ENCODE measurements at places on chromosomes 2 and 18.

DNA sequence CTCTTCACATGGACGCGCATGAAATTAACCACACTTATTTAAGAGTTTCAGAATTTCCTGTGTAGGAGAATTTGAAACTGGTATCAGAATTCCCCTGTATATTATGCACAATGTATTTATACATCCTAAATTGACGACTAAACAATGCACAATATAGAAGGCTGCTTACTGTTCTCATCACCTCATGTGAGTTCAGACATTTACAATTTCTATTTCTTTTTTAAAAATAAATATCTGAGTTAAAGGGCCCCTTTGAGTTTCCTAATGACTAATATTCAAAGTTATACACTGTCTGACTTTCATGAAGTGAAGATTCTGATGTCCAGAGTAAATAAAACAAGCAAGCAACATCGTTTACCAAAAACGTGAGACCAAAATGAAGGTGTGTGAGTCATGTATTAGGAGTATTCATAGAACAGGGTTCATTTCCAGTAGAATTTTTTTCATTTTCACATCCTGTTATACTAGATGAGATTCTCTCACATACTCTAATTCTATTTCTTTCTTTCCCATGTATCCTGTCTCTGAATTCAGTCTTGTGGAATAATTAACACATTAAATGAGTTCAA, 406.2 kb downstream of the NUP35 start:
- H3K4me3 ChIP-seq = no peak overlapping the region
- no peaks in the 10 kb centered on the region for H3K36me3 ChIP-seq
- H3K27me3 ChIP-seq = no peaks in the 10 kb centered on the region
- no peak overlapping the region for H3K27ac ChIP-seq

DNA sequence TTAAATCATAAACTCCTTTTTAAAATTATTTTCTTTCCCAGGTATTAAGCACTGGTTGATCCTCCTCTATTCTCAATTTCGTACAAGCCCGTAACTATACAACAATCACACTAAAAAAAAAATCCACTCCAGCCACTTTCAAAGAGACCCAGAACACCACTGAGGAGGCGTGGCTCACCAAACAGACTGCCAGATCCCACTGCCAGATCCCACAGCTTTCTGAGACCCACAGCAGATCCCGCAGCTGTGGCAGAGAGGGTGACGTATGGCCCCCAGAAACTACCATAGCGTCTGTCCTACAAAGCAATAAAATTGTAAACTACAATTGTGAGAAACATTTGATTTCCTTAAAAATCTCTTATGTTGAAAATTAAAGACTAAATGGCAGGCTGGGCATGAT, 230.7 kb upstream of the PXDN start:
- no peaks in the 10 kb centered on the region for H3K27me3 ChIP-seq
- H3K36me3 ChIP-seq = no peaks in the 10 kb centered on the region
- H3K4me3 ChIP-seq = no peak overlapping the region

GRCh38 chr2:166180951-166181812, 53.4 kb upstream of the SCN1A start:
- no peaks in the 10 kb centered on the region for H3K27me3 ChIP-seq
- no peak for DNase-seq
- no peak overlapping the region for H3K27ac ChIP-seq

GRCh38 chr2:37387148-37387835, 42.9 kb downstream of the QPCT start:
- H3K4me1 ChIP-seq = no peaks in the 10 kb centered on the region
- no peak overlapping the region for H3K4me3 ChIP-seq
- DNase-seq = no peak
- H3K27me3 ChIP-seq = no peaks in the 10 kb centered on the region
- H3K27ac ChIP-seq = no peak overlapping the region

DNA sequence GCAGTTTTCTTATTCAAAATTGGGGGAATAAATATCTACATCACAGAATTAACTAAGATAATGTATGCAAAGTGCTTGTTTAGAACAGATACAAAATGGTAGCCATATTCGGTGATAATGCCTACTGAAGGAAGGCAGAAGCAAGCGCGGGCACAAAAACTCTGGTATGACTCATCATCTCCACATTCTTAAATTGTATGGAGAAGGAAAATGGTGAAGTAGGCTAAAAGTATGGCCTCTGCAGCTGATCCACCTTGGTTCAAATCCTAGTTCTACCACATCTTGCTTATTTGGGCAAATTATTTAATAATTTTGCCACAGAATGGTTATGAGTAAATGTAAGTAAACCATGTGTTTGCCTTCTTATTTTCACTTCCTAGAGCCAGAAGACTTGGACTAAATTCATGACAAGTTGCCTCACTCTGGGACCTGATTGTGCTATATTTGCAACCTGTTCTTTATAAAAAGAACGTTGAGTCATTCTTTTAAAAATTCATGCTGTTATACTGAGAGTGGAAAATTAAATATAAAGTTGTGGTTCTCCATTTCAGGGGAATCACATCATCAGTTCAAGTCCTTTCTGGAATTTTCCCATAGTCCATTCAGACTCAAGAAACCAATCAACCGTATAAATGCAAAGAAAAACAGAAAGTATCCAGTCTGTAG, 9.0 kb upstream of the CDK15 start:
- no peak for DNase-seq
- H3K27ac ChIP-seq = no peak overlapping the region
- no peak overlapping the region for H3K4me3 ChIP-seq
- H3K36me3 ChIP-seq = no peaks in the 10 kb centered on the region

DNA sequence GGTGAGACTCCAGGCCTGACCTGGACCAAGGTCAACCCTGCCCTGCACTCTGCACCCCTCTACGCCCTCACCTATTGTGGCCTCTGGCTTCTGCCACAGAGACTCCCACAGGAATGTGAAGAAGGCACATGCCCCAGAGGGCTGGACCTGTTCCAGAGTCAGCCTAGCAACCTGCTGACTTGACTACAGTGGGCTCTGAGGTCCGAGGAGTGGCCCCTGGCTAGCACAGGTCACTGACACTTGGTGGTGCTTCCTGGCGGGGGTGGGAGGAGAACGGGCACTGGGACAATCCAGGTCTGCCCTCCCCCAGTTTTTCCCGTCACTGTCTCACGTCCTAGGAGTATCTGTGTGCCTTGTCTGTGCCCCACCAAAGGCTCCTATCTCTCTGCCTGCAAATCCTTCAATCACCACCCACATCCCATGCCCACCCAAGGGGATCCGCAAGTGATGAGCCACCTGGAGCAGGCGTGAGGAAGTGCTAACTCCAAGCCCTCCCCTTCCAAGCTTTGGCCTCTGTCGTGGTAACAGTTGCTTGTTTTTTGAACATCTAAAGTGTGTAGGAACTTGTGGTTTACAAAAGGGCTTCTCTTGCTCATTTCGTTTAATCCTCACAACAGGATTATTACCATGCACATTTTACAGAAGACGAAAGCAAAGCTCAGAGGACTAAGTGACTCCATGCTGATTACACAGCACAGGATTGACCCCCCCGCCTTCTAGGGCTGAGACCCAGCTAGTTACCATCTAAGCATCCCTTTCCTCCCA, 86.2 kb downstream of the MCFD2 start:
- no peaks in the 10 kb centered on the region for H3K36me3 ChIP-seq
- H3K4me1 ChIP-seq = no peaks in the 10 kb centered on the region
- H3K4me3 ChIP-seq = no peak overlapping the region
- no peaks in the 10 kb centered on the region for H3K27me3 ChIP-seq

GRCh38 chr2:204069804-204070203, 133.2 kb downstream of the ICOS start:
- no peak overlapping the region for H3K27ac ChIP-seq
- H3K36me3 ChIP-seq = no peaks in the 10 kb centered on the region
- no peaks in the 10 kb centered on the region for H3K27me3 ChIP-seq
- no peaks in the 10 kb centered on the region for H3K4me1 ChIP-seq
- no peak for DNase-seq

GRCh38 chr2:109335631-109336176, 206.7 kb downstream of the SH3RF3 start:
- no peaks in the 10 kb centered on the region for H3K36me3 ChIP-seq
- H3K27ac ChIP-seq = no peak overlapping the region
- no peak overlapping the region for H3K4me3 ChIP-seq
- no peaks in the 10 kb centered on the region for H3K27me3 ChIP-seq
- H3K4me1 ChIP-seq = no peaks in the 10 kb centered on the region
- no peak for DNase-seq

GRCh38 chr2:227627769-227628168, 10.5 kb downstream of the SCYGR4 start:
- DNase-seq = no peak
- no peaks in the 10 kb centered on the region for H3K4me1 ChIP-seq
- H3K27me3 ChIP-seq = no peaks in the 10 kb centered on the region
- no peak overlapping the region for H3K27ac ChIP-seq

GRCh38 chr2:120802158-120802557, 66.5 kb downstream of the GLI2 start:
- no peak overlapping the region for H3K27ac ChIP-seq
- H3K27me3 ChIP-seq = no peaks in the 10 kb centered on the region
- H3K4me3 ChIP-seq = no peak overlapping the region
- no peak for DNase-seq
- H3K4me1 ChIP-seq = no peaks in the 10 kb centered on the region
- no peaks in the 10 kb centered on the region for H3K36me3 ChIP-seq

- no peak for DNase-seq
- H3K4me3 ChIP-seq = no peak overlapping the region
- H3K4me1 ChIP-seq = no peaks in the 10 kb centered on the region
- H3K27me3 ChIP-seq = no peaks in the 10 kb centered on the region
- no peak overlapping the region for H3K27ac ChIP-seq
Observed at GRCh38 chr2:174210862-174211261, 37.5 kb downstream of the OLA1 start.

DNA sequence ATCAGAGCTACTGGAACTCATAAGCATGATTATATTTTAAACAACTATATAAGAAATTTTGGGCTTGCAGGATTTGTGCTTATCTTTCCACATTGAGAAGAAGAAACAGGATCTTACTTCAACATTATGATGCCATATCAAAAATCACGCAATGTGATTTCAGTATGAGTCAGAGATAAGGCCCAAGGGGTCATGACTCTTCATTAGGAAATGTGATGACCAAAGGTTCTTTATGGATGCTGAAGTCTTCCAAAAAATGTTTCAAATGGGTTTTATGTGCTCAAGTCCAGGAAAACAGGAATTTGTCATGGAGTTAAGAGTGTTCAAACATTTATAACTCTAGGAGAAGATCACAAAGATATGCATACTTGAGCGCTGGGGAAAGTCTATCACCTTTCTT, 7.8 kb upstream of the SERPINB2 start:
- H3K27me3 ChIP-seq = no peaks in the 10 kb centered on the region
- no peaks in the 10 kb centered on the region for H3K36me3 ChIP-seq
- H3K4me3 ChIP-seq = no peak overlapping the region

GRCh38 chr2:132448771-132449170, 32.2 kb downstream of the GPR39 start:
- no peak for DNase-seq
- H3K4me3 ChIP-seq = no peak overlapping the region
- H3K4me1 ChIP-seq = no peaks in the 10 kb centered on the region
- no peaks in the 10 kb centered on the region for H3K27me3 ChIP-seq

- H3K4me3 ChIP-seq = no peak overlapping the region
- H3K4me1 ChIP-seq = no peaks in the 10 kb centered on the region
- H3K36me3 ChIP-seq = no peaks in the 10 kb centered on the region
Observed at GRCh38 chr2:12105180-12105579, 358.7 kb downstream of the LPIN1 start.

DNA sequence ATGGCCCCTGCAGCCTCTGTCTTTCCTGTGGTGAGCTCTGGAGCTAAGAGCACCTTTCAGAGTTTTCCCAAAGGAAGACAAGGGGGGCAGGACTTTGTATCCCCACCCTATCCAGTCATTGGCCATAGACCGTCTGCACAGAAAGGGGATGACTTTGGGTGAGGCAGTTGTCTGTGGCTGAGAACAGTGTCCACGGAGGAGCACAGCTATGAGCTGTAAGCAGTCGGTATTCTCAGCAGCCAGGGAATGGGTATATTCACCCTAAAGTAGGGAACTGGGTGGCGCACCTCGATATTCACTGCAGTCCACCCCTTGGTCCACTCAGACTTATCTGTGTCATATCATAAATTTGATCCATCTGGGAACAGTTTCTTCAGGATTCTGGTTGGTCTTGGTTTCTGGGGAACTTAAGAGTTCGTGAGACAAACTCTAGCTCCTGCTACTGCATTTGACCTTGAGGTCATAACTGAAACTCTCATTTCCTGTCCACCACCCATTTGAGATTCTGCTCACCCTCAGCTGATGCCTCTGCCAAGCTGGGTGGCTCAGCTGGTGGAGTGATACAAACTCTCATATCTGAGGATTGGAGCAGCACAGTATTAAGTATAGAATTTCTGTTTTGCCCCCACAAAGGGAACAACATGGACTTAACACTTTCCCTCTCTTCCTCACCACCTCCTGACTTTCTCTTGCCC, 45.2 kb upstream of the SCG2 start:
- no peak for DNase-seq
- H3K4me1 ChIP-seq = no peaks in the 10 kb centered on the region
- no peak overlapping the region for H3K27ac ChIP-seq
- H3K4me3 ChIP-seq = no peak overlapping the region

GRCh38 chr2:236585966-236586365, 16.3 kb downstream of the ACKR3 start:
- no peaks in the 10 kb centered on the region for H3K36me3 ChIP-seq
- no peak overlapping the region for H3K4me3 ChIP-seq
- no peaks in the 10 kb centered on the region for H3K27me3 ChIP-seq
- H3K4me1 ChIP-seq = no peaks in the 10 kb centered on the region

DNA sequence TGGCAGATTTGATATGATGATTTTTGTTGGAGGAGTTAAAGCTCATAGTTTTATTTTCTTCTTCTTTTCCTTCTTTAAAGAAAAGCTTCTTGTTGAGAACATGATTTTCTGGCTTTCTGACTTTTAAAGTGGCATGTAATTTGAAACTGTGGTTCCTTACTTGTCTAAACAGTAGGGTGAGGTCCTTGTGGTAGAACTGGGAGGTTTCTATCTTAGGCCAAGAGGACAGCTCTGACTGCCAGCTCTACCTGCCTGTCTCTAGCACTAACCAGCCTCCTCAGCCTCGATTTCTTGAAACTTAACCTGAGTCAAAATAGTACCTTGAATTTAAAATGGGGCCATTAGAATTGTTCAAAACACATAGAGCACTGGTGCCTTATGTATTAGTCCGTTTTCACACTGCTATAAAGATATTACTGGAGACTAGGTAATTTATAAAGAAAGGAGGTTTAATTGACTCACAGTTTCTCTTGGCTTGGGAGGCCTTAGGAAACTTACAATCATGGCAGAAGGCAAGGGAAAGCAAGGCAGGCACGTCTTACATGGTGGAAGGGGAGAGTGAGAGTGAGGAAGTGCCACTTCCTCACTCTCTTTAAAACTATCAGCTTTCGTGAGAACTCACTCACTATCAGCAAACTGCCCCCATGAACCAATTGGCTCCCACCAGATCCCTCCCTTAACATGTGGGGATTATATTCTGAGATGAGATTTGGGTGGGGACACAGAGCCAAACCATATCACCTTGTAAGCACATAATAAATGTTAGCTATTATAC, 119.0 kb downstream of the CERS6 start:
- H3K27me3 ChIP-seq = no peaks in the 10 kb centered on the region
- no peak for DNase-seq
- no peak overlapping the region for H3K4me3 ChIP-seq
- H3K4me1 ChIP-seq = no peaks in the 10 kb centered on the region

- no peak for DNase-seq
- H3K4me3 ChIP-seq = no peak overlapping the region
- H3K27ac ChIP-seq = no peak overlapping the region
Observed at GRCh38 chr2:144475044-144475443, 44.9 kb downstream of the ZEB2 start.
